Common myeloid progenitor, CD34-positive (primary cell): ENCODE measurements at places on chromosomes 11 and 22.

DNA sequence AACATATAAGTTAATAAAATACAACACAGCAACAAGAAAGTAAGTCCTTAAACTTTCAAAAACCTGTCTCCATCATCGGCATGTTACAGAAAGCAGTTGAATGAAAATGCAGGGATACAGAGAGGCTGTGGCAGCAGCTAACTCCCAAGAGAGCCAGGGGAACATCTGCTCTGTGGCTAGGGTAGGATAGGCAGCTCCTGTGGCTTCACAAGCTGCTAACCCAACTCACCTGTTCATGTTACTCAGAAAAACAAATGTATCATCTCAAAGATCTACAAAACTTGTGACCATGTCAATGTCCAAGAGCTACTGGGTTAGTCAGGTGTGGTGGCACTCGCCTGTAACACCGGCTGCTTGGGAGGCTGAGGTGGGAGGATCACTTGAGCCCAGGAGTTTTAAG is 15.2 kb upstream of the PLAAT3 start:
- H3K36me3 ChIP-seq = peaks cover 44% of the 10 kb centered on the region
- no peak overlapping the region for H3K27ac ChIP-seq
- no peaks in the 10 kb centered on the region for H3K27me3 ChIP-seq
- DNase-seq = no peak
- no peaks in the 10 kb centered on the region for H3K4me1 ChIP-seq
- H3K4me3 ChIP-seq = no peak overlapping the region

DNA sequence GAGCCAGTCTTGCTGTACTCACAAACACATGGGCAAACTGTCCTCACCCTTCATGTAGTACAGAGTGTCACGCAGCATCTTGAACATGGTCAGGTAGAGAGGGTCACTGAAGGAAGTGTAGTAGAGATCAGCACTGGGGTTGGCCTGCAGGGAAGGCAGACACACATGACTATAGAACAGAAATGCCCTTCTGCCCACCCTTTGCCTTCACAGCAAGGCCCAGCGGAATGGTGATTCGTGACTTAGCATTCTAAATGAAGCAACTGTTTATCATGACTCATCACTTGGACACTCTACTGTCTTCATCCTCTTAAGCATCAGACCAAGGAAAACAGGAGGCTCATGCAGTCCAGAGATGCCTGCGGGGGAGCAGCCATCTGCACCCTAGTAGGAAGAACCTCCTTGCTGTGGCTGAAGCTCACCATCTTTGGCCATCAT is 33.4 kb downstream of the SERPIND1 start:
- H3K36me3 ChIP-seq = peaks cover 49% of the 10 kb centered on the region
- no peaks in the 10 kb centered on the region for H3K4me1 ChIP-seq
- no peak overlapping the region for H3K4me3 ChIP-seq
- H3K27me3 ChIP-seq = no peaks in the 10 kb centered on the region

DNA sequence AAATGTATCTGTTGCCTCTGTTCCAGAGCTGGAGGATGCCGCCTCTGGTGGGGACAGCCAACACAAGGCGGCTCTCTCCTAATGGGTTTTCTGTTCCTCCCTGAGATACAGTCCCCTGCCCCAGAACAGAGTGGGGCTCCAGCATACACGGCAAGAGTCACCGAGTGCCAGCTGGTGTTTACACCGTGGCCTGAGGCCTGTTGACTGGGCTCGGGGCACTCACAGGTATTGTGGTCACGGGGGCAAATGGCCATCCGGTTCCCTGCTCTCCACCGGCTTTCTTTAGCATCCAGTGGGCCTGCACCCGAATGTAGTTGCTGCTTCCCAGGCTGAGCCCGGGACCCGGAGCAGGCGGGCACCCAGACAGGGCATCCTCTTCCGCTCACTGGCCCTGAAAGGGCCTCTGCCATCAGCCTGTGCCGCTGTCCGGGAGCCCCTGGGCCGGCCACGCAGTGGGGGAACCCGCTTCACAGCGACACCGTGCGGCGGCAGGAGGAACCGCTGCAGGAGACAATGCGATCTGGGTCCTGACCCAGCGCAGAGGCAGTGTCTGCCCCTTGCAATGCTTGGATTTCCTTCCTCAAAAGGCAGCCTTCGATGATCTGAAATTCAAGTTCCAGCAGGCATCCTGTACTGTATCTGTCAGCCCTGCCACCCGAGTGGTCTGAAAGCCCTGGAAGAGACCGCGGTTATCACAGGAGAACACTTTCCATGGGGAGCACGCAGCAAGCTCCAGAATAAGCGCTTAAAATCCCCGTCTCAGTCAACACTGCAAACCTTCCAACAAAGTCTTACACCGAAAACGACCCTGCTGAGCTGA is 859 bp upstream of the KRTAP5-5 start:
- no peak overlapping the region for H3K27ac ChIP-seq
- peaks cover 55% of the 10 kb centered on the region for H3K27me3 ChIP-seq
- H3K4me3 ChIP-seq = no peak overlapping the region
- H3K36me3 ChIP-seq = no peaks in the 10 kb centered on the region

DNA sequence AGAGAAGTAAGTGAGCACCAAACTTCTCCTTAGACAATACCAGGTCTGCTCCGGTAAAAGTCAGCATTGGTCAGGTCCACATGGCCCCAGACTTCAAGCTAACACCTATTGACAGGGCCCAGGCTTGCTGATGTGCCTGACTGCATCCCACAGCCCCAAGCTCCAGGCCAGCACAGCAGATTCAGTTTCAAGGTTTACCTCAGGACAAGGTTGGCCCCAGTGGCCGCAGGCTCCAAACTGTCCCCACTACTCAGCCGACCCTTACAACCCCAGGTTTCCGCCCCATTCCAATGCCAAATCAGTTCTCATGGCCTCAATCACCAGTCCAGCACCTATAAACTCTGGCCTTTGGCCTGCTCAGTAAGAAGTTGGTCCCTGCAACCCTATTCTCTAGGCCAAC is 39.4 kb downstream of the OR4C6 start:
- no peak overlapping the region for H3K4me3 ChIP-seq
- DNase-seq = no peak
- no peak overlapping the region for H3K27ac ChIP-seq

GRCh38 chr22:48223488-48224190 is 1461.2 kb downstream of the TBC1D22A start:
- H3K4me3 ChIP-seq = no peak overlapping the region
- H3K27ac ChIP-seq = no peak overlapping the region
- no peaks in the 10 kb centered on the region for H3K4me1 ChIP-seq
- H3K36me3 ChIP-seq = no peaks in the 10 kb centered on the region
- DNase-seq = no peak
- no peaks in the 10 kb centered on the region for H3K27me3 ChIP-seq
